ENCODE measurements at places on chromosomes 2 and 18.
A peak's percentile ranks its signal among the peaks of the same experiment; 100 is the strongest.

DNA sequence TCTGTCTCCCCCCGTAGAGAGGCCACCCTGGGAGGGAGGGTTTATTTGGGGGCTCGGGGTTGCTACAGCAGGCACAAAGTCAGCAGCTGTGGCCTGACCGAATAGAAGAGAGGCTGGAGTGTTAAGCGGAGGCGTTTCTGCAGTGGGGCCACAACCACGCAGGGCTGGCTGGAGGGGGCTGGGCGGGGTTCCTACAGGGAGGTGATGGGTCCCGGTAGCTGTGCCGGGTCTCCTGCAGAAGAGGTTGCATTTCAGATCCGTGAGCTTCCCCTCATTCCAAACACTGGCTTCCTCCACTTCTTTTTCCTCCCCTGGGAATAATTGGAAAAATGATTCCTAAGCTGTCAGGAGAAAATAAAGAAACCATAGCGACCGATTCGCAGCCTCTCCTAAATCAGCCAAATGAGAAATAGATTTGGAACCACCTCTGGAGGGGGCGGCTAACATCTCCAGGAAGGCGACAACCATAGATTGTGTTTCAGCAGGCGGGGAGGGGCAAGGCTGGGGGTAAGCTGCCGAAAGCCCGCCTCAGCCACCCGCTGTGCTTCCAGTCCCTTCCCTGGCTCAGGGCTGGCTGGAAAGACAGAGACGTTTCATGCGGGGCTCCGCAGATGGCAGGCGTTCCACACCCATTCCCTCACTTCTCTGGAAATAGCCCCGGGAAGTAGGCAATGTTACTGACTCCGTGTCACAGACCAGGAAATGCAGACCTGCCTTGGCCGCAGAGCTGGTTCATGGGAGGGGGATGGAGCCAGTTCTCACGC lies 85.6 kb upstream of the TAF1B start:
- DNase-seq = peak; percentile 81

DNA sequence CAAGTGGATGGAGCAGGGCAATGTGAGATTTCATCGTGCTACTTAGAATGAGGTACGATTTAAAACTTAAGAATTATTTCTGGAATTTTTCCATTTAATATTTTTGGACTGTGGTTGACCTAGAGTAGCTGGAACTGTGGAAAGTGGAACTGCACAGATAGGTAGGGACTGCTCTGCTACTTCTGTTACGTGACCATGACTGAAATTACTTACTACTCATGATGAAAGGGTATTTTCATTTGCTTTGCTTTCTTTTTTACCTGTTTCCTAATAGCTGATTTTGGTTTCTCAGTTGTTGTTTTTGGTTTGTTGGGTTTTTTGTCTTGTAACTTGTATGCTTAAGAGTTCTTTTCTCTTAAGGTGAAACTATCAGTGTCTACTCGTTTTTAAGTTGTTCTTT lies 11.4 kb downstream of the UBE2E3 start:
- no peak for DNase-seq

DNA sequence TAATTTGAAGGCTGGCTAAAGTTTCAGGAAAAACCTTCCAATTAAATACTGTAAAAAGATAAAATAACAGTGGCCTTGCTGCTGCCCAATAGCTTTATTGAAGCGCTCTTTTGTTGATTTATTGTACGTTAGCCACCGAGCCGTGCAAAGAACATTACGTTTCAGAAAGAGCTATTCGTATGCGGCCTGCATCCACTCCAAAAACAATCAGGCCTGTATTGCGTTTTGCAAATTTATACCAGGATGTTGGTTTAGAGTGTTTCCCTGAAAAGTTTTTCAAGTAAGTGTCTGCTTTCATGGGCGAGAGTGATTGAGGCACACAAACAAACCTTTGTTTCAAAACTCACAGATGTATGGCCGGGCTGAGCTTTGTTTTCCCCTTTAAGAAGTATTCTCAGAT lies 257.2 kb upstream of the SALL3 start:
- no peak for DNase-seq

- DNase-seq = no peak
These were observed 16.0 kb upstream of the DAW1 start for GRCh38 chr2:227855440-227855839.

DNA sequence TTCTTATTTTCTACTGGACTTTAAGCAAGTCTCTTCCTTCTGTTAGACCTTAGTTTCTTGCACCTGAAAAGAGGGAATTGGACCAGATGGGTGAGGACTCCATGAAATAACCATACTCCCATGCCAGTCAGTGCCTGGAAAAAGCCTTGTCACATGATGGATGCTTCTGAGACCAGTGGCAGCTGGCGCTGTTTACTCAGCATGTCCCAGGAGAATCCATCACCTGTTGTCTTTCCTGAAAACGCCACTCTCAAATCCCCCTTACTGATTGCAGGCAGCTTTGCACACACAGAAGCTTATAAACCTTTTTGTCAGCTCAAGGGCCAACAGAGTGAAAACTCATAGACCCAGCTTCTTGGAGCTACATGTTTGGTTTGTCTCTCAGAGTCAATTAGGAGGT lies 117.6 kb downstream of the POLE4 start:
- no peak for DNase-seq

DNA sequence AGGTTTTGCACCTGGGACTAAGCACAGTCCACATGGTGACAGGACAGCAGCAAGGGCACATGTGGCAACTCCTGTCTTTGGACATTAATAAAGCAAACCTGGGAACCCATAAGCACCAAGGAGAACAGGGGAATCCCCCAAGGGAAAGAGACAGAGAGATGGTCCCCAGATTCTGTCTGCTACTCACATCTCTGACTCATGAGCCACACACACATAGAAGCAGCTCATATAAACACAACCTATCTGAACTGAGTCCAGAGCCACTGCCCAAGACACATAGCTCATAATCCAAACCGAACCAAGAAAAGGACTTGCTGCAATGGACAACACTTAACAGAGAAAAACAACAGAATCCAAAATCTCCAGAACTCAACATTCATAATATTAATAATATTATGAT lies 82.5 kb downstream of the OSBPL1A start:
- DNase-seq = no peak

GRCh38 chr2:152071092-152071491 lies 27.8 kb downstream of the CACNB4 start:
- DNase-seq = no peak

GRCh38 chr18:58269931-58270330 lies 225.9 kb downstream of the NEDD4L start:
- no peak for DNase-seq

DNA sequence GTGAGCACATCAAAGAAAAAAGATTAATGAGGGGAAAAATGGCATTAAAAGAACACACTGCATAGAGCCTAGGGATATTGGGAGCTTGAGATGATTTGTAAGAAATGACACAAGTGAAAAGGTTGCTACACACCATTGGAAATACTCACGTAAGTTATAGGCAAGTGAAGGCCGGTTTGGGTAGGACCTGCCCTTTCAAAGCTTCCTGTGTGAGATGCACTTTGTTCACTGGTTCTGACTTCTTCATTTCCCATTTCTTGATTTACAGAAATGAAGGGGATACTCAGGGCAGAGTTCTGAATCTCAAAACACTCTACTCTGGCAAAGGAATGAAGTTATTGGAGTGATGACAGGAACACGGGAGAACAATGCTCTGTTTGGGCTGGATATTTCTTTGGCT lies at the start of gene IL18RAP:
TSS of gene IL18RAP (plus strand) at position 251 of the 400 bp plus-strand sequence. CDS start at position 369, 118 bp downstream.
- no peak for DNase-seq

DNA sequence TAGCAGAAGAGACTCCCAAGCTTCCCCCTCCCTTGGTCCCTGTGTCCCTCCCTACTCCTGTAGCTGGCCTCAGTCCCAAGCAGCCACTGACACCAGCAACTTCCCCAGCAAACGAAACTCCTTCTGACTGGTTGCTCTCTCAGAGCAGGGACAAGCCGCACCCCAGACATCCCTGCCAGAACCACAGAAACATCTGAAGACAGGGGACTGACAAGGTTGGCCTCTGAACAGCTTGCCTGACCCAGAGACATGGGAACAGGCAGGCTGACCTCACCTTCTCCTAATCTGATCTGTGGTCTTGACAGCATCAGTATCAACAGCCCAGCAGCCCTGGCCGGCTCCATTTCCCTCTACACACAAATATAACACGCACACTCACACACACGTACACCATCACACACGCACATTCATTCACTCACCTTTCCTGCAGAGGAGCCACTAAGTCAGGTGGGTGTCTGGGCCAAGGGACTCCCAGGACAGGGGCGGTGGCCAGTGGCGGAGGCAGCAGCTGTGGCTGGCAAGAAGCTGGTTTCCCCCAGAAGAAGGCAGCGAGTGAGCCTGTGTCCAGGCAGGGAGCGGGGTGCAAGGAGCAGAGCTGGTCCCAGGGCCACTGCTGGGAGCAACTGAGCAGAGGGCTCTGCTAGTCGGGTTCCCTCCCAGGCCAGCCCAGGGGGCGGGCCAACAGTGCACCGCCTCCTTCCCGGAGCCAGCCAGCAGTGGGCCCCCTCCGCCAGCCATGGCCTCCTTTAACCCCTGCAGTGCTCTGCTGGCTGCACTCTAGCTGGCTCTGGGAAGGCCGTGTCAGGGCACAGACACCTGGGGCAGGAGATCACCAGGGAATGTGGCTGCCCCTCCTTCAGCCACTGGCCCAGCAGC lies 59.1 kb downstream of the TNS1 start:
- DNase-seq = peak; percentile 87

DNA sequence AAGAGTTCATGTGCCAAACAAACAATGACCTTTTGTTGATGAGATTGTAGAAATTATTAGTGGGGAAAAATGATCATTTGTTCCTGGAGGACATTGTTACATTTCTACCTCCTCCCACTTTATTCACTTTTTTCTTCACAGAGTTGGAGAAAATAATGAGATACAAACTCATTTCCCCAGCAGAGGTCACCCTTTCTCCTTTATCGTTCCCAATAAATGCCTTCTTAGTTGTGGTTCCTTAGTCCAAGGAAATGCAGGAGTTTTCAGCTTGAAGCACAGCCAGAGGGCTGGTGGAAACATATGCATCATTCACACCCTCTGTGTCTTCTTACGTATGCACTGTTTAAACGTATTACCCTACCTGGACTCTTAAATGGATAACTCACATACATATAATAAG lies 108.8 kb downstream of the SLC4A3 start:
- DNase-seq = no peak

All from left forelimb (tissue), 1 donor.